ENCODE measurements at places on chromosomes 16 and 17.

- DNase-seq, result no peak
Measured at GRCh38 chr17:9181640-9182039, 160.3 kb downstream of the NTN1 start.

- no peak for DNase-seq
Measured at GRCh38 chr16:8869212-8869987, 594 bp upstream of the CARHSP1 start.

DNA sequence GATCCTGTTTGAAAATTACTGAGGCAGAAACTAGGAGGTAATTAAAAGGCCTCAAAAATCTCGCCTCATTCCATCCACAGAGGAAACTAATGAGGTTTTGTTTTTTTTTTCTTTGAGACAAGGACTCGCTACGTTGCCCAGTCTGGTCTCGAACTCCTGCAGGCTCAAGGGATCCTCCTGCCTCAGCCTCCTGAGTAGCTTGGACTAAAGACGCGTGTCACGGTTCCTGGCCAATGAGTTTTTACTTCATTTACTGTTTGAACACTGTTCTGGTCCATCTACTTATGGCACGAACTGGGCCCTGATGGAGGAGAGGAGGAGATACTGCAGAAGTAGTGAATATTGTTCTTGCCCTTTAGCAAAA is 600 bp upstream of the BLTP2 start:
- DNase-seq, result no peak

DNA sequence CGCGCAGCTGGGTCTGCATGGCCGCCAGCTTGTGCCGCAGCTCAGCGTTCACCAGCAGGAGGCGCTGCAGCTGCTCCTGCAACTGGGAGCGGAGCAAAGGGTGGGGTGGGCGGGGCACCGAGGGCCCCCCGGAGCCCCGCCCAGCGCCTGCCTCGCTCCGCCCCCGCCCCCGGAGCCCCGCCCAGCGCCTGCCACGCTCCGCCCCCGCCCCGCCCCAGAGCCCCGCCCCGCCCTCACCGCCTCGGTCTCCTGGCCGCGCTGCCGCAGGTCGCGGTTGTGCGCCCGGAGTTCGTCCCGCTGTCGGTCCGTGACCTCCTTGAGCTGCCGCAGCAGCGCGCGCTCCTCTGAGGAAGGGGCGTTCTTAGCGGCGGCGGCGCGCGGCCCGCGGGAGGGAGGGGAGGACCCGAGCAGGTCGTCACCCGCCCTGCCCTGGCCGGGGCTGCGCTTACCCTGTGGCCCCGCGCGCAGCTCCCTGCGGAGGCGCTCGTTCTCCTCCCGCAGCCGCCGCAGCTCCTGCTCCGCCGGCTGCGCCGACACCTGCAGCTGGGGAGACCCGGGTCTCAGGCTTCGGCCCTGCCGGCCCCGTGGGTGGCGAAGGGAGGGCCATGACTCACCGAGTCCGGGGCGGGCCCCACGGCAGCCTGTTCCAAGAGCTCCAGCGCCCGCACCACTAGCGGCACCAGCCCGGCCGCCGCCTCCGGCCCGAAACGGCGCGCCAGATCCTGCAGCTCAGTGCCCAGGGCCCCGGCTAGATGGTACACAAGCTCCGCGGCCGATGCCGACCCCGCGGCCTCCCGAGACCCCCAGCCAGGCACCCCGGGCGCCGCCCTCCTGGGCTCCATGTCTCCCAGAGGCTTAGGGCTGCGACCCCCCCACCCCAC is 463 bp downstream of the RILP start:
- DNase-seq, result peak; percentile 89

DNA sequence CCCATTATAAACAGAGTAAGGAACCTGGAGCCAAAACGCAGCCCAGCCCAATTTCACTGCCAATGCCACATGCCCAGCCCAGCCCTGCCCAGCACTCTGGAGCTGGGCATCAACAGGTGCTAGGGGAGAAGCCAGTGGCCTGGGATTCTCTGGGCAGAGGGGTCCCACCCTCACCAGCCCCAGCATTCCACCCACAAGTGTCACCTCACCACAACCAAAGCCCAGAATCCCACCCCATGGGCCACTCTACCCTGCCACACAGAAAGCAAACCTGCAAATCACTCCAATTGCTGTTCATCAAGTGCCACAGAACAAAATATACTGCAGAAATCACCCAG is 102.5 kb upstream of the CDH5 start:
- no peak for DNase-seq

DNA sequence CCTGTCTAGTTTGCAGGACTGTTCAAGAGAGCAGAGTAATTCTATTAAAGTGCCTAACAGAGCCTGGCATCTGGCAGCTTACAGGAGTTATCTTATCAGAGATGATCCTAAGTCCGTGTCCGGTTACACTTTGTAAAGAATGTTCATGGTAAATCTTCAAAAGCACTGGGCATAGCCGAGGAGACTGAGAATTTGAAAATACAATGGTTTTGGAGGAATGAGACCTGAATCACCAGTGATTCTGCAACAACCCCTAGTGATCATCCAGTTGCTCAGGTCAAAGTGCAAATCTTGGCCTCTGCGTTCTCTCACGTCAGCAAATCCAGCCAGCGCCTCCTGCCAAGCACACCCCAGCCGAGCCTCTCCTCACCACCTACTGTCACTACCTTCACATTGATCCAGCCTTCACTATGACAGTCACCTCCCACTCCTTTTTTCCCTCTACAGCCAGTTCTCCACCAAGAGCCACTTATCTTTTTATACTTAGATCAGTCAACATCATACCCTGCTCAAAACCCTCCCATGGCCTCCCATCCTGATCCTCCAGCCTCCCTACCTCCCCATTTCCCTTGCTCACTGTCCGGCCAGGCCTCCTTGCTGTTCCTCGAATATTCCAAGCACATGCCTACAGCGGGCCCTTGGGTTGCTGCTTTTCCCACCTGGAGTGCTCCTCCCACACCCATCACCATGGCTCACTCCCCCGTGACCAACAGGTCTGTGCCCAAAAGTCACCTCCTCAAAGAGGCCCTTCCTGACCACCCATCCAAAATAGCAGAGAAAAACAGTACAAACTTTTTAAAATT is 57.4 kb upstream of the ERN1 start:
- no peak for DNase-seq

- no peak for DNase-seq
Measured at GRCh38 chr16:2865651-2866050, 7.7 kb upstream of the PRSS22 start.

- no peak for DNase-seq
Measured at GRCh38 chr16:86772671-86773353, 194.5 kb downstream of the FOXL1 start.

- no peak for DNase-seq
Measured at GRCh38 chr16:80023865-80024264, 423.3 kb upstream of the MAF start.

- DNase-seq, result no peak
Measured at GRCh38 chr16:11450136-11450535, 104.9 kb downstream of the RMI2 start.

- DNase-seq, result no peak
Measured at GRCh38 chr17:77763575-77763974, 194.9 kb upstream of the TNRC6C start.

- DNase-seq, result no peak
Measured at GRCh38 chr17:35218915-35219314, 24.0 kb upstream of the SLFN5 start.

GRCh38 chr17:77356690-77357201 is 216.0 kb downstream of the SEC14L1 start:
- DNase-seq, result no peak

- no peak for DNase-seq
Measured at GRCh38 chr16:83343935-83344366, 463.8 kb upstream of the HSBP1 start.

GRCh38 chr17:50346313-50347116 is 589 bp downstream of the XYLT2 start:
- DNase-seq, result no peak

DNA sequence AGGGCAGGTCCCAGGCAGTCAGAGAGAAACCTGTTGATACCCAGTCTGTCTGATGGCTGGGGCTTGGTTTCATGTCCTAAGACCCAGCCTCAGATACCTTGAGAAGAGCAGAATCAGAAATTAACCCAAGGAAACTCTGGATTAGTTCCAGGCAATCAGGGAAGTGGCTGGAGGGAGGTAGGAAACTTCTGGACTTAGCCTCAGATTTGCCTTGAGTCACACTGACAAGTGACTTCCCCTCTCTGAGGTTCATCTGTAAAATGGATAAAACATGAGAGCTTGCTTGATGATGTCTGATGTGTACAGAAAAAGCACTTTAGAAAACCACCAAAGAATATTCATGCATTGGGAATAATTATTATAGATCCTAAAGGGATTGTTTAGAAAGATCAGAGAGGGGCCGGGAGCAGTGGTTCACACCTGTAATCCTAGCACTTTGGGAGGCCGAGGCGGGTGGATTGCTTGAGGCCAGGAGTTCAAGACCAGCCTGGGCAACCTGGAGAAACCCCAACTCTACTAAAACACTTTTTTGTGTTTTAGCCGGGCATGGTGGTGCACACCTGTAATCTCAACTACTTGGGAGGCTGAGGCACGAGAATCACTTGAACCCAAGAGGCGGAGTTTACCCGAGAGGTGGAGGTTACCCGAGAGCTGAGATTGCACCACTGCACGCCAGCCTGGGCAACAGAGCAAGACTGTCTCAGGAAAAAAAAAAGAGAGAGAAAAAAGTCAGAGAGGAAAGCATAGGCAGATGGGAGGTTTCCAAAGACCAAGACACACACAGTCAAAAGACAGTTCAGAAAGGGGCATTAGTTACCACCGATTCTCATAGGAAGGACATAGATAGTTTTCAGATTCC is 3.8 kb downstream of the CIITA start:
- DNase-seq, result no peak

- no peak for DNase-seq
Measured at GRCh38 chr16:88993166-88993761, 16.3 kb upstream of the CBFA2T3 start.

GRCh38 chr17:74521701-74522201 is 9.5 kb downstream of the CD300LB start:
- peak; percentile 12 for DNase-seq

GRCh38 chr16:57693550-57693949 is 1.1 kb upstream of the DRC7 start:
- no peak for DNase-seq

DNA sequence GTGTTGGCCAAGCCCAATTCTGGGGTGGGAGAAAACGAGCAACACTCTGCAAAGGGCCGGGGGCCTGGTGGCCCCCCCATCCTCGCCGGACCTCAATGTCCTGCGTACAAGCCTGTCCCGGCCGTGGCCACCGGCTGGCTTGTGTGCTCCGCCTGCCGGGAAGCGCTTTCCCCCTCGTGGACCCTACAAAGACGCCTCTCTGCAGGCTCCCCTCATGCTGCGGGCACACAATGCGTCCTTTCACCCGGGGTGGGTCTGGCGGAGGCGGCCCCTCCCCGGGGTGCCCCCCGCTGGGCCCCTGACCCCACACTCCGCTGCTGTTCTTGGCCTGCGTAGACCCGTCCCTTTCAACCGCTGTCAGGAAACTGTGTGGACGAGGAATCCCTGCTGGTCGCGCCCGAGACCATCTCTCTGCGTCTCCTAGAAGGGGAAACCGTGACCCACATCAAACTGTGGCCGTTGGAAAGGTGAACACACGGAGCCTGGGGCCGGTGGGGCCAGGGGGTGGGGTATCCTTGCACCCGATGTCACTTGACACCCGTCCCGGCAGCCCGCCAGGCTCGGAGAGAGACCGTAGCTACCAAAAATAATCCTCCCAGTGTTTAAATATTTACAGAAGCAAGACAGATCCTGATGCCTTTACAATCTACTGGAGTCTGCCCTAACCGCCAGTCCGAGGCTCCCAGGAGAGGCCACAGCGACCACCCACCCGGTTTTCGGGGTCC is 43.6 kb downstream of the TBC1D16 start:
- DNase-seq, result no peak

DNA sequence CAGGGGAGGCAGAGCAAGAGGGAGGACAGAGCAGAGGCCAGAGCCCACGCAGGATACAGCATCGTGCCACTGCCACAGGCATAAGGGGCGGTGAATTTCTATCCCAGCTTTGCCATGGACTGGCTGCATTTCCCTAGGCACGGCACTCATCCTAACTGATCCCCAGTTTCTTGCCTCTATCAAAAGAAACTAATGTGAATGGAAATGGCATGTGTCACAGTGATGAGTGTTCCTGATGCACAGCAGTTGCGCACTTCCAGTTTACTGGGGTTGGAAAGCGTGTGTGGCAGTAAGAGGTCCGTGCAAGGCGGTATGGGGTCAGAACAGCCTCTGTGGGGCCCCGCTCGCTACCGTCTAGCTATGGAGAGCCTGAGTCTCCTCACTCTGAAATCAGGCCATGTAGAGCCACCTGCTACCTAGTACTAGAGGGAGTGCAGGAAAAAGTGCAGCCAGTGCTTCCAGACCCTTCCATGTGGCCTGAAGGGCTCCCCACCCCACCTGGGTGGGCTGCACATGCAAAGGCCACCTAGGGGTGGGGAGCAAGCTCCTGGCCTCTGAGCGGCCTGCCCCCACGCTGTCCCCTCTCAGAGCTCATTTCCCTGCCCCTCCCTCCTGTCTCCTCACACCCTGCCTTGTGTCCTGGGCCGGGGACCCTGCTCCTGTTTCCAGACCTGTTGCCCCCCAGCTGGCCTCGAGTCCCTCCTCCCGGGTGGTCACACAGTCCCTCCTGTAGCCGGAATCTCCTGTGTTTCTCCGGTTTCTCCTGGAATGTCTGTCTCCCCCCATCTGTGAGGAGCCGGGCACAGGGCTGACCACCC is 5.0 kb upstream of the KCNJ18 start:
- no peak for DNase-seq

- DNase-seq, result no peak
Measured at GRCh38 chr16:14409563-14409962, 220.5 kb downstream of the PARN start.

GRCh38 chr17:61389670-61390478 is 9.8 kb upstream of the TBX2 start:
- DNase-seq, result no peak

DNA sequence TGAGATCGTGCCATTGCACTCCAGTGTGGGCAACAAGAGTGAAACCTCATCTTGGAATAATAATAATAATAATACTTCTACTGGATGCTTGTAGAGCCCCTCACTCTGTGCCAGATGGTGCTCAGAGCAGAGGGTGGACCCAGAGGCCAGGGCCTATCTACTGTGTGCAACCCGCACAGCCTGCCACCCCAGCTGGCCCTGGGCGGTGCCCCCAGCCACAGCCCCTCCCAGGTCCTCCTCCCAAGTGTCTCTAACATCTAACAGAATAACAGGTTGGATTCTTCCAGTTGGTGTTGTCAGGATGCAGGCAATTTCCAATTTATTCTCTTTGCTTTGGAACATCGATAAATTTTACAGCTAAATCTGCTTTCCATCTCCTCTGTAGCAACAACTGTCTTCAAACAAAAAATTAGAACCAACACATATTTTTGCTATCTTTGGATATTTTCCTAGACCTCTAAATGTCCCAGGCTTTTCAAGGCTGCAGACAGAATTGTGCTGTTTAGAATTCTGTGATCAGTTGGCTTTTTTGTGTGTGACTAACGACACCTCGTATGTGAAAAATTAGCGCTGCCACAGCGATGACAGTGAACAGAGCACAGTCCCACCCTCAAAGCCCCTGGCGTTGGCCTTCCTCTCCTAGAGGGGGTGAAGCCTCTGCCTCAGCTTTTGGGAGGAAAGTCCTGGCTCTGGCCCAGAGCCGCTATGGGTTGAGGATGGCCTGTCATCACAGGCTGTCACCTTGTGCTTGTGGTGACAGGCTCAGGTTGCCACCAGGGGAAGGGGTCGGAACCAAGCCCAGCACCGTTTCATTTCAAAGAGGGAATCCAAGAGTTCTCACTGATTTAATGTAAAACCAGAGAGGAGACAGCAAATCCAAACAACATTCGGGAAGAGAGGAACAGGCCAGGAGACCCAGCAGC is 7.6 kb upstream of the EVPL start:
- no peak for DNase-seq
